ENCODE measurements at places on chromosomes 7 and 10.

DNA sequence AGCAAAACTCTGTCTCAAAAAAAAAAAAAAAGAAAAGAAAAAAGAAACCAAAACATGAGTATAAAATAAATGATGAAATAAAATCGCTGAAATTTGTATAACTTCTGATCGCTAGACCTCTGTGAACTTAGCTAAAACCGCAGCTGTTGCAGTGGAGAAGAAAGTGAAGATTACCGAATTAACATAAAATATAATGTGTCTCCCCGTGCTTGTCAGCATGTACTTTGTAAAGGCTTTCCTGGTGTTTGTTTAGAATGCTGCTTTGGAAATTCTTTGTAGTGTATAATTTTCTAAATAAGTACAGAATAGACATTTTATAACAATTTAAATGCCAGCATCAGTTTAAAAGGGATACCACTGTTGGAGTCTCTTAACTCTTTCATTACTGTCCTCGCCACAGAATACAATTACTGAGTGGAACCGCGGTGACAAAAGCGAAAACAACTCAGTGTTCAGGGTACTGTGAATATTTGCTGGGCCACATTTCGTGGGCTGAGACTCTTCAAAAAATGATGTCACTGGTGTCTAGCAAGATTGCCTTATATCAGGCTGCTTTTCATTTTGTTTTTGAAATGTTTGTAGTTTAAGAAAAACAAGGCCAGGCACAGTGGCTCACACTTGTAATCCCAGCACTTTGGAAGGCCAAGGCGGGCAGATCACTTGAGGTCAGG, 167.7 kb downstream of the NSUN6 start:
- DNase-seq, result no peak

GRCh38 chr10:126702181-126702580, 31.7 kb upstream of the C10orf90 start:
- no peak for DNase-seq

GRCh38 chr7:71584256-71584655, 452.3 kb downstream of the GALNT17 start:
- DNase-seq, result no peak

DNA sequence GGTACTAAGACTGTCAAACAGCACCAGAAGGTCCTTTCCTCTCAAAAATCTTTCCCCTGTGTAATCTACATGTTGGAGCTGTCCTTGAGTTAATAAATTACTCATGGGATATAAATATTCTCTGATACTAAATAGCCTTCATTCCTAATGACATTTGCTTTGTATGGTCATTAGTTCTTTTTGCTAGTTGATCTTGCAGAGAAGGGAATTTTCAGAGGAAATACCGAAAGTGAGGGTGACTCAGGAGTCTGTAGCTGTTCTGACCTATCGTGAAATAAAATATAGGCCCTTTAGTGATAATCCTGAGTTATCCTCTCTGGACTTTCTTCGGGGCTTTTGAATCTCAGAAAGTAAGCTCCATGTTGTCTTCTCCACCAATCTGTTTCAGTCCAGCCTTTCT, 19.4 kb upstream of the CLDN12 start:
- DNase-seq, result no peak

DNA sequence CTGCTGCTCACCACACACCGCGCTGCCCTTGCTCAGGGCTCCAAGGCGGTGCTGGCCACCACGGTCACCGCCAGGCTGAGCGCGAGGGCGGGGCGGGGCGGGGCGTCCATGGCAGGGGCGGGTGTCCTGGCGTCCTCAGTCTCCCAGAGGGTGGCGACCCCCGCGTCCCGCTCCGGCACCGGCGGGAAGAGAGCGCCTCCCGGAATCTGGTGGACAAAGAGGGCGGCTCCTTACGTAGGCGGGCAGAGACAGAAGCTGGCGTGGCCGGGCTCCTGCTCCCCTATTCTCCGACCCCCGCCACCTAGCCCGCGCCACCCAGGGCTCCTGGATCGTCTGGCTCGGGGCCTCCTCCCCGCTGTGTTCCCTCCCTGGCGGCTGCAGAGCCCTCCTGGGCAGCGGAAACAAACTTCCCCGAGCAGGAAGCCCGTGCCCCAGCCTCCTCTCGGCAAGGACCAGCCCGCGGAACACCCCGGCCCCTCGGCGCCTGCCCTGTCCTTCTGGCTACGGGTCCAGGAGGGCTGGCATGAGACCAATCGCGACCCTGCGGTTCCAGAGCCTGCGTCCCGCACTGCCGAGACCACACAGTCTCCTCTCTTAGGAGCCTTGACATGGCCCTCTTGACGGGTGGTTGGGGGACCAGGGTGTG, 133.8 kb upstream of the ZNF92 start:
- DNase-seq, result no peak

GRCh38 chr10:123911866-123912265, 20.3 kb upstream of the CPXM2 start:
- no peak for DNase-seq

DNA sequence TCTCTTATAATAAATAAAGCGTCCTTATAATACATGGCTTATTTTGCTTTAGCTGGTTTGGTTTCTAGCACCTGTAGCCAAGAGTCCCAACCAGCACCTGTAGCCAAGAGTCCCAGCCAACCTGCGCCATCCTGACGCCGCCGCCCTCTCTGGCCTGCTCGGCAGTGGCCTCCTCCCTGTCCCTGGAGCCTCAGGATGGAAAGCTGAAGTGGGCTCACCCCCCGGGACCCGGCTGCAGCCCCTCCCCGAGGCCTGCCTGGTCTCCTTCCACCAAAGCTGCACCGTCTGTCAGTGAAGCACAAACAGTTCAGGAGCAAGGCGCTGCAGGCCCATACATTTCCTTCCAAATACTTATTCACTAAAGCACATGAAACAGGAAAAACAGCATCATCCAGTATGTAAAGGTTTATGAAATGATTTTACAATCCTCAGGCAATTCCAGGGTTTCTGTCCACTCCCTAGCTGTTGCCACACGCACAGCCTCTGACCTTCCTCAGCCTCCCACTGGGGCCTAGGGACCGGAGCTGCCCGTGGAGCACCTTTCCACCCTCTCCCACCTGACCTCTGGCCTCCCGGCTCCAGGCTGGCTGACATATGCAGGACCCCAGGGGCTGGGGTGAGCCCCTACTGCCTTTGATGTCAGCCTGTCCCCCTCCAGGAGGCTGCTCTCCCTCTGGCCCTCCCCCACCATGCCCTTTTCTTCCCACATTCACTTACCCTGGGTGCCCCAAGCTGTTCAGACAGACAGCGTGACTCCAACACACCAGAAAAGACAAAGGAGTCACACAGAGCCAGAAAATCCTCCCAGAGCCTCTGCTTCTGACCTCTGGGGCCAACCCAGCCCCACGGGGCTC, 149.6 kb upstream of the PPP2R2D start:
- DNase-seq, result no peak

- DNase-seq, result no peak
These were observed 229.6 kb downstream of the CREB5 start for GRCh38 chr7:28641752-28642545.
